Suppressor macrophage (primary cell): ENCODE measurements at places on chromosomes 3 and 15.

GRCh38 chr3:157752956-157753786 is 250.0 kb upstream of the VEPH1 start:
- DNase-seq, result no peak

GRCh38 chr3:61132062-61132461 is 119.2 kb downstream of the FHIT start:
- DNase-seq, result peak; percentile 8

DNA sequence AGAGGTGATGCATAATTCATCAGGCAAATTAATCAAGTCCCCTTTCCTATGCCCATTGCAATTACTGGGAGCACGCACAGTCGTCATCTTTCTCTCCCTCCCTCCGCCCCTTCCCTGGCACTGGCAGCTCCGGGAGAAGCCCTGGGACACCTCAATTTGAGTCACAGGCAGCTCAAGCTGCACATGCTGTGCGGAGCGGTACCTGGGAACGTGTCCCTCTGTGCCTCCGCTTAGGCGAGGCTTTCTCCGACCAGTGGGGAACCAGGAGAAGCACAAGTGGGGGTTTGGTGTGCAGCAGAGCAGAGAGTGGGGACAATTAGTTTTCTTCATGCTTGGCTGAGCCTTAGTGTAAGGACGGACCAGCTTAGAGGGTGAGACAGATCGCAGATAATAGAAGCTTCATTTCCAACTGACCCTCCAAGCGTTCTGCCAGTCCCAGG is 88.3 kb downstream of the SOX14 start:
- no peak for DNase-seq

GRCh38 chr15:67768313-67768977 is 56.9 kb upstream of the SKOR1 start:
- no peak for DNase-seq

GRCh38 chr3:167813169-167814123 is 77.9 kb downstream of the SERPINI1 start:
- DNase-seq, result no peak

DNA sequence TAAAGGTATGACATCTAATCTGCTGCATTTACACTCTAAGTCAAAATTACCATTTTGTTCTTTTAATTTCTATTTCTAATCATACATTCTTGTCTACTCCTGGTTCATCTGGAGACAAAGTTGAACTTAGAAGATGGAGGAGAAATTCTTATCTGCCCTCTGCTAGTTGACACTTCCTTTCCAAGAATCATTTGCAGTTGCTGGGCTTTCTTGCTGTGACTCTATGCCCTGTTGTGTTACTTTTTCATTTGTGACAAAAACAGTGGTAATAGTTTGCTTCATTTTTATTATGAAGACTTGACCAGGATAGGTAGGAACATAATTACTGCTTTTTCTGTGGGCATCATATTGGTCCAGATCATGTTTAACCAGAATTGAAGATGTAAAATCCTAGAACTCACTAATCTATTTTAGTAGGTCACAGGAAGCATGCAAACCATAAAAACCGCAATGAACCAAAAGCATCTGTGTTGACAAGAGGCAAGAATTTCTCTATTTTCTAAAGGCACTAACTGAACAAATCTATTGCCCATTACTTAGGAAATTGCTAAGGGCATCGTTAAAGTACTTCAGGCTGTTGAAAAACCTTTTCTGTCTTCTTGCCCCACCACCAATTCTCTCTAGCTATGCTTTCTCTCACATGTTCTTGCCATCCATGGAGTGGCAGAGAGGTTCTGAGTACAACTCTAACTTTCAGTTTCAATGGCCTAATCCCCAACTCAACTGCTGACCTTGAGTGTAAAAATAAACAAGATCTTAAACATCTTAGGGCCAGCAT is 4.2 kb upstream of the CCR2 start:
- no peak for DNase-seq

GRCh38 chr15:41794081-41794480 is 19.8 kb downstream of the MAPKBP1 start:
- DNase-seq, result no peak

DNA sequence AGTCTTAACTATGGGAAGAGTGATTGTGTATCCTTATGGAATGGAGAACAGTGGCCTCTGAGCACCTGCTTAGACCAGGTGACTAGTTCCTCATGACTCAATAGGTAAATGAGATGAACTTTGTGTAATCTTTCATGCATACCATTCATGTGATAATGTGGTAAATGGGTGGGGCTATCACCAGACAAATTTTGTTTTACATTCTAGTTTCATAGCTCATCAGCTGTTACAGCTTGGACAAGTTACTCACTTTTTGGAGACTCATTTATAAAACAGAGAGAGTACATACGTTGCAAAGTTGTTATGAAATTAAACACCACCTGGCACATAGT is 103.7 kb upstream of the TGFBR2 start:
- DNase-seq, result no peak

- DNase-seq, result no peak
These were observed 191.3 kb downstream of the UBE3A start for GRCh38 chr15:25247407-25248038.
